GM12878 (cell line): ENCODE measurements at places on chromosomes 2 and 18. TPM values are rescaled to one million over a fixed set of nuclear protein-coding genes. Genes with fewer than 3 reads are reported as not detected.

- no peaks in the 10 kb centered on the region for H3K27me3 ChIP-seq
- no peak overlapping the region for H3K27ac ChIP-seq
- H3K4me3 ChIP-seq: no peak overlapping the region
- H3K36me3 ChIP-seq: no peaks in the 10 kb centered on the region
- DNase-seq: no peak
- H3K4me1 ChIP-seq: peaks cover 17% of the 10 kb centered on the region
Observed at GRCh38 chr18:58309099-58309498, 265.1 kb downstream of the NEDD4L start.

- no peak overlapping the region for H3K27ac ChIP-seq
- no peaks in the 10 kb centered on the region; the same call in 1 of the 2 replicates for H3K36me3 ChIP-seq
- DNase-seq: no peak
- no peak overlapping the region for H3K4me3 ChIP-seq
- peaks cover 10% of the 10 kb centered on the region for H3K4me1 ChIP-seq
Observed at GRCh38 chr2:23859983-23860382, 66.9 kb downstream of the ATAD2B start.

DNA sequence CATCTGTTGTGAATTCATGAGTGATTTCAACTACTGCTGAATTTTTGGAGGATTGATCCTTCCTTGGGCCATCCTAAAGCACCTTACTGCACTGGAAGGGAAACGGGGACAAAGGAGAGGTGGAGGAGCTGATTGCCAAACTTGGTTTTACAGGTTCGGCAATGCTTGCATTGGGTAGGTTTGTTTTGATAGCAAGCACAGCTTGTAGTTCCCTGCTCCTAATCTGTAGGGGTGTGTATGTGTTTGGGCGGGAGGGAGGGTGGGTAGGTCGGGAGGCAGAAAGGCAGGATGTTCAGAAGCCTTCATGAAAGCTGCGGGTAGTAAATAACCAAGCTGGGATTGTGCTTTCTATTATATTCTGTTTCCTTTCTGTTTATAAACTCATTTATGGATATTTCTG is 24.6 kb downstream of the PHLPP1 start:
- no peak overlapping the region for H3K4me3 ChIP-seq
- H3K27me3 ChIP-seq: no peaks in the 10 kb centered on the region
- H3K4me1 ChIP-seq: peaks cover 6% of the 10 kb centered on the region
- H3K27ac ChIP-seq: no peak overlapping the region

DNA sequence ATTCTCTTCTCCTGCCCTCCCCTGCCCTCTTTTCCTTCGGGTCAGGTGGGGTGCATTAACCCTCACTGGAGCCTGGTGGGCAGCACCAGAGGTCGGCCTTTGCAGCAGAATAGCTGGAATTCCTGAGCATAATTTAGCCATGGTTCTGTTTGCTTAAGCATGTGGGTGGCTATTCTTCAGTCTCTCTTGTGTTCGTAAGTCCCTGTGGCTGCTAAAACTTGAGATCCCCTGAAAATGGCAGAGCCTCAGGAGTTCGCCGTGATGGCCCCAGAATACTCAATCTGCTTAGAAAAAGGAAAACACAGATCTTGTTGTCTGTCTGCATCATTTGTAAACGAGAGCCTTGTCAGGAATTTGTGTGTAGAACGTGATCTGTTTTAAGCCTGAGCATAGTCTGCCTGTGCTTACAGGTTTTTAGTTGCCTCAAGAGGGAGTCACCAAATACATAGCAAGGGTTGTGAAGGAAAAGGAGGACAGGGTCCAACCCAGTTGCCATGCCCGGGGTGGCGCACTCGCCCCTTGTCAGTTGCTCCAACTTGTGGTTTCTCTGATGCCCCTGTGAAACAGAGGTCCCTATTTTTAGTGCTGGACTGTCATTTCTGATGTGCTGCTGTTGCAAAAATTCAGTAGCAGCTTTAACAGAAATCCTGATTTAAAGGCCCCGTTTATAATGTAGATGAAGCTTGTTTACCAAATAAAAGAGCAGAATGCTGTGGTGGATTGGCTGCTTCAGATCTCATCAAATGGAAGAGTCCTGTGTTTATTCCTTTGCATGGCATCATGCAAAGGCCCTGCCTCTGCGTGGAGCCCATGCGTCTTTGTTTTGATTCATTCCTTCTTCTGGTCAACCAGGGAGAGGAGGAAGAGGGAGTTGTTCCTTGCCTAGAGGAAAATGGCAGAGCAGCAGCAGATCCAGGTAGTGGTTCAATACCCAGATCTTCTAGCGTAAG is 74.8 kb downstream of the WDSUB1 start:
- H3K36me3 ChIP-seq: no peaks in the 10 kb centered on the region
- no peaks in the 10 kb centered on the region for H3K27me3 ChIP-seq
- peaks cover 6% of the 10 kb centered on the region; the same call in 1 of the 2 replicates for H3K4me1 ChIP-seq

- DNase-seq: no peak
- H3K4me1 ChIP-seq: peaks cover 3% of the 10 kb centered on the region; the same call in 1 of the 2 replicates
- H3K27me3 ChIP-seq: no peaks in the 10 kb centered on the region
- no peak overlapping the region for H3K4me3 ChIP-seq
- no peak overlapping the region for H3K27ac ChIP-seq
Observed at GRCh38 chr2:134348760-134349159, 94.9 kb downstream of the MGAT5 start.

GRCh38 chr18:8462651-8463185 is 146.5 kb upstream of the RAB12 start:
- no peaks in the 10 kb centered on the region for H3K4me1 ChIP-seq
- H3K27ac ChIP-seq: no peak overlapping the region
- no peak for DNase-seq
- H3K27me3 ChIP-seq: peaks cover 3% of the 10 kb centered on the region
- no peak overlapping the region for H3K4me3 ChIP-seq

DNA sequence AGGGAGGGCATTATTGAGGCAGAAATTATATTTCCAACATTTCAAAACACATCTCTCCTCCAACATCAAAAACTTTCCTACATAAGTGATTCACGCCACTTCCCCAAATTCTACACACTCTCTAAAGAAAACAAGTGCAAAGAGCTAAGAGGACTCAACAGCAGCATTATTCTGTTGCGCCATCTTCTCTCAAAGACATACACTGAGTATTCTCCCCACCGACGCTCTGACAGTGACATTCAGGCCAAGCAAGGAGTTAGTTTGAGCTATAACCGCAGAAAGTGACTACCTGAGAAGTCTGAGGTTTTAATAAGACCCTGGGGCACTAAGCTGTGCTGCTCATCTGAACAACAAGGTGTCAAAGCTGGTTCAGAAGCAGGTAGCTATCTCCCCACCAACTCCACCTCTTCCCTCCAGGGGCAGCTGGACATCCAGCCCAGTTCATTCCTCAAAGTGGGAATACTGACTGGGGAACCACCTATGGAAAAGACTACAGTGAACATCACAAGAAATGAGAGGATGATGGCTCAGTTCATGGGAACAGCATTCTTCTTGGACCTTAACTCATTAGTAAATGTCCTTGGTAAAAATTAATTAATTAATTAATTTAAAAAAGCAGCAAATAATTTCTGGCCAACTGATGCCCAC is 309.5 kb upstream of the CCDC68 start:
- H3K27me3 ChIP-seq: no peaks in the 10 kb centered on the region
- H3K4me3 ChIP-seq: peak overlapping the region; percentile 51; the same call in 1 of the 2 replicates
- H3K4me1 ChIP-seq: peaks cover 61% of the 10 kb centered on the region
- peak; percentile 62 for DNase-seq

- DNase-seq: no peak
- no peaks in the 10 kb centered on the region for H3K36me3 ChIP-seq
- H3K27ac ChIP-seq: no peak within 1 kb of the TSS
- H3K27me3 ChIP-seq: peaks cover 37% of the 10 kb centered on the region
- H3K4me3 ChIP-seq: peak within 1 kb of the TSS; percentile 92
Observed at GRCh38 chr18:8705238-8705960, at the start of gene MTCL1. MTCL1 (plus strand) TSS chr18:8705556; CDS start chr18:8705661, 105 bp downstream.

DNA sequence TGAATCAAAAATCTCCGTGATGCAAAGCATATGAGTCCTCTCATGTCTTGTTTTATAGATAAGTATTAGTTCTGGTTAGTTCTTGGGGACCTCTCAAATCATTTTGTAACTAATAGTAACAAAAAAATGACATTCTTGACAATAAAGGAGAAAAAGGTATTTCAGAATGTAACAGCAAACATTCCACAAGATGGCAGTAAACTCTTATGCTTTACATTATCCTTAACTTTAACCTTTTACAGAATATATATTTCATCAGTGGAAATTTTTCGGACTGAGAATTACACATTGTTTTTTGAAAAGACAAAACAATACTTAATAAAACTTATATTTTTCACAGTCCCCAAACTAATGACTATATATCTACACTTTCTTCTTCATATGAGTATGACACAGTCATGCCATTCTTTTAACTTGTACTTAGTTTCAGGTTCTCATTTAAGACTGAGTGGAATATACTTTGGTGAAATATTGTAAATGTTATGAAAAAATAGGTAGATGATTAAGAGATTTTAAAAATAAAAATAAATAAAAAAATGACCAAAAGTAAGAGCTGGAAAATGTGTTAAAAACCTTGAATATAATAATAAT is 142.9 kb upstream of the NXPH2 start:
- DNase-seq: no peak
- no peak overlapping the region for H3K4me3 ChIP-seq
- no peaks in the 10 kb centered on the region for H3K27me3 ChIP-seq
- H3K27ac ChIP-seq: no peak overlapping the region

DNA sequence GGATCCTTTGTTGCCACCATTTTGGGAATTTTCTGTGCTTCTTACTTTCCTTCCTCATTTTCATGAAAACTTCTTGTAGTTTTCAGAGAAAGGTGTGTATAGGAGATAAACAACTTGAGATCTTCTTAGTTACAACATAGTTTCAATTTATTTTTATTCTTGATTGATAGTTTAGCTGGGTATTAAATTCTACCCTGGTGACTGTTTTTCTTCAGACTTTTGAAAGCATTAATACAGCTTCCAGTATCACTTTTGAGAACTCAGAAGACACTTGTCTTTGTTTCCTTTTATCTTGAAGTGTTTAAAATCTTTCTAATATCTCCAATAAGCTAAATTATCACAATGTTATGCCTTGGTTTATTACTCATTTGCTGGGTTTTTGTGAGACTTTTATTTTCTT is 167.5 kb upstream of the DPP10 start:
- H3K36me3 ChIP-seq: no peaks in the 10 kb centered on the region
- no peak overlapping the region for H3K4me3 ChIP-seq
- H3K4me1 ChIP-seq: no peaks in the 10 kb centered on the region
- H3K27me3 ChIP-seq: no peaks in the 10 kb centered on the region
- H3K27ac ChIP-seq: no peak overlapping the region
- no peak for DNase-seq

The LRRC30 gene
- not detected in 2 replicates for total RNA-seq

The CDCA7 gene
- 41.0 and 42.5 TPM in 2 replicates for total RNA-seq

The HAUS1 gene
- 52.4 and 58.7 TPM in 2 replicates for total RNA-seq

The RBM45 gene
- total RNA-seq: 12.8 and 13.9 TPM in 2 replicates

The CHRNG gene
- total RNA-seq: not detected in 2 replicates

The PCGF1 gene
- total RNA-seq: 25.8 and 27.4 TPM in 2 replicates
